Diencephalon (tissue), 1 donor: ENCODE measurements at places on chromosomes 13 and 19. TPM values are rescaled to one million over a fixed set of nuclear protein-coding genes. Genes with fewer than 3 reads are reported as not detected.

The IGFL2 gene
- 0.92 TPM for total RNA-seq

The OR10H1 gene
- total RNA-seq: not detected

The FFAR1 gene
- not detected for total RNA-seq

The KLHL1 gene
- 34.1 TPM for total RNA-seq

The NFKBIB gene
- 4.8 TPM for total RNA-seq

The INSR gene
- 74.5 TPM for total RNA-seq

The B3GNT3 gene
- 0.46 TPM for total RNA-seq

The SERPINE3 gene
- 0.23 TPM for total RNA-seq

The CAPN12 gene
- 1.2 TPM for total RNA-seq

The TEX26 gene
- total RNA-seq: 3.2 TPM

The RETN gene
- total RNA-seq: 0.92 TPM

The MIA gene
- 1.6 TPM for total RNA-seq

The PLIN5 gene
- total RNA-seq: 4.6 TPM

The MTMR6 gene
- 38.1 TPM for total RNA-seq

The ONECUT3 gene
- 0.23 TPM for total RNA-seq

The MAST3 gene
- total RNA-seq: 12.7 TPM

The KCNC3 gene
- total RNA-seq: 3.2 TPM

The ZNF132 gene
- total RNA-seq: 14.1 TPM

The VSTM1 gene
- total RNA-seq: 0.23 TPM

The ZNF66 gene
- total RNA-seq: 13.4 TPM

The KIR2DL4 gene
- total RNA-seq: not detected

The CHST8 gene
- 6.7 TPM for total RNA-seq

The GRWD1 gene
- 11.8 TPM for total RNA-seq

The RTBDN gene
- total RNA-seq: 1.8 TPM

The NAXD gene
- total RNA-seq: 32.3 TPM

The CPAMD8 gene
- total RNA-seq: 8.5 TPM

The MAMSTR gene
- total RNA-seq: 1.6 TPM

The PLK5 gene
- 0.23 TPM for total RNA-seq

The CYP2F1 gene
- total RNA-seq: not detected

The AKT2 gene
- total RNA-seq: 68.3 TPM

The ENOX1 gene
- total RNA-seq: 30.9 TPM

The CEACAM5 gene
- not detected for total RNA-seq

The IER2 gene
- total RNA-seq: 13.4 TPM

The OR7C1 gene
- total RNA-seq: not detected

The IGFL3 gene
- total RNA-seq: not detected

The ACP7 gene
- total RNA-seq: not detected

The DAND5 gene
- total RNA-seq: not detected

The KIR2DL1 gene
- total RNA-seq: not detected

The HIF3A gene
- 8.8 TPM for total RNA-seq

The TMPRSS9 gene
- total RNA-seq: 0.23 TPM

The CD33 gene
- 0.23 TPM for total RNA-seq

The PSG2 gene
- not detected for total RNA-seq

The OVOL3 gene
- total RNA-seq: not detected

The CNFN gene
- total RNA-seq: not detected
